ENCODE measurements at places on chromosomes 3 and 15.

- DNase-seq: peak; percentile 29
These were observed 61.0 kb downstream of the TLE3 start for GRCh38 chr15:70036585-70037291.

- no peak for DNase-seq
These were observed 277.9 kb upstream of the SEMA6D start for GRCh38 chr15:47439146-47440111.

GRCh38 chr3:154242766-154243165, 81.5 kb downstream of the DHX36 start:
- DNase-seq: no peak

DNA sequence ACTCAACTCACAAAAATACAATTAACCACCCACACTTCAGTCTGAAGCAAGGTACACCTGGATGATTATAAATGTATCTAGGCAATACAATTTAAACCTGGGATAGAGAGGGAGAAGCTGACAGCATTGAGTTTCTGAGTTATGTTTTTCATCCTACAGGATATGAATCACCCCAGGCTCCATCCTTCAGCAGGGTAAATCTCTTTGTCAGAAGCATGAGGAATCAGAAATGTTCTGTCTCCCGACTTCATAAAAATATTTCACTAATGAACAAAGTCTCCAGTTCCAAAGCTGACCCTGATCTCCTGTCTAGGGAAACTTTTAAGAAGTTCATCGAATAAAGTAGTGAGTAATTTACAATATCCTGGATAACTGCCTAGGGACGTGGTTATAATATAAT, 25.5 kb upstream of the FRMD4B start:
- no peak for DNase-seq

GRCh38 chr3:15023249-15023648, 41.9 kb downstream of the MRPS25 start:
- DNase-seq: no peak

- DNase-seq: no peak
These were observed 2.1 kb downstream of the MAGI1 start for GRCh38 chr3:66036586-66037148.
